NCI-H774 (cell line): ENCODE measurements at places on chromosomes 4 and X.

DNA sequence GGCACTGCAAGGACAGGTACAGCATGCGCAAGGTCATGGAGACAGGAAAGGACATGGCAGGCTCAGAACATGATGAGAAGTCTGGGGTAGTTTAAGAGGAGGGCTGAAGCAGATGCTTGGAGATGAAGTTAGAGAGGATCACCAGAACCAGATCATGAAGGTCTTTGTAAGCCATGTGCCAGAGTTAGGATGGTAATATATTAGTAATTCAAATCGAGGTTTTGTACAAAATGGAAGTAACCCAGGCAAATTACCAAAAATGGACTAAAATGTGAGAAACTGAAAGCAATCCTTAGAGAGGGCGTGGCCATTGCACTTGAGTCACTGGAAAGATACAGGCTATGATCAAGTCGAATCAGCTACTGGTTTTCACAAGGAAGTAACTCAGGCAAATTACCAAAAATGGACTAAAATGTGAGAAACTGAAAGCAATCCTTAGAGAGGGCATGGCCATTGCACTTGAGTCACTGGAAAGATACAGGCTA, 13.5 kb downstream of the RXFP1 start:
- no peak for DNase-seq

- no peak for DNase-seq
These were observed 12.4 kb downstream of the CAMK2D start for GRCh38 chr4:113749178-113749577.

GRCh38 chr4:26724534-26724933, 136.1 kb upstream of the STIM2 start:
- no peak for DNase-seq

DNA sequence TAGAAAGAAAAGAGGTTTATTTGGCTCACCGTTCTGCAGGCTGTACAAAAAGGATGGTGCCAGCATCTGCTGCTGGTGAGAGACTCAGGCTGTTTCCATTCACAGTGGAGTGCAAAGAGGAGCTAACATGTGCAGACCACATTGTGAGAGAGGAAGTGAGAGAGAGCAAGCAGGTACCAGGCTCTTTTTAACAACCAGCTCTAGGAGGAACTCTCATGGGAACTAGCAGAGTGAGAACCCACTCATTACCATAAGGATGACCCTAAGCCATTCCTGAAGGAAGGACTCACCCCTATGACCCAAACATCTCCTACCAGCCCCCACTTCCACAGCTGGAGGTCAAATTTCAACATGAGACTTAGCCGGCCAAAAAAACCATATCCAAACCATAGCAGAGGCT, 158.6 kb upstream of the ADGRL3 start:
- no peak for DNase-seq

- no peak for DNase-seq
These were observed 66.6 kb upstream of the SORBS2 start for GRCh38 chr4:185878633-185879032.
